Mesothelial cell of epicardium (in vitro differentiated cells): ENCODE measurements at places on chromosomes 4 and X.

DNA sequence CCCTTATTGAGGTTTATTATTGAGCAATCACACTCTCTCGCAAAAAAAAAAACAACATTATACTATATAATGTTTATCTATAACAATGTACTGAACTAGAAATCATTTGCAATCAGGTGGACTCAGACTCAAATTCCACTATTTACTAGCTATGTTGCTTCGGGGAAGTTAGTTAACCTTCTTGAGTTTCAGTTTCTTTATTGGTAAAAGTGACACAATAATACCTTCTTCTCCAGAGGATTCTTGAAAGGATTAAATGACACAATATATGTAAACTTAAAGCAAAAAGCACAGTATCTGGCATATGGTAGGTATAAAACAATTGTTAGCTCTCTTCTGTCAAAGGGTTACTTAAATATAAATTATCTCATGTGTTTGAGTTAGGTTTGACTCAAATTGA is 31.5 kb upstream of the HDAC8 start:
- H3K27me3 ChIP-seq = no peaks in the 10 kb centered on the region
- H3K4me3 ChIP-seq = no peak overlapping the region
- H3K4me1 ChIP-seq = no peaks in the 10 kb centered on the region
- peaks cover 6% of the 10 kb centered on the region for H3K36me3 ChIP-seq
- H3K27ac ChIP-seq = no peak overlapping the region
- DNase-seq = no peak

- no peak overlapping the region for H3K4me3 ChIP-seq
- no peak for DNase-seq
- H3K27ac ChIP-seq = no peak overlapping the region
- no peaks in the 10 kb centered on the region for H3K4me1 ChIP-seq
Observed at GRCh38 chr4:187451776-187452175, 543.8 kb upstream of the ZFP42 start.

GRCh38 chr4:8346838-8347605 is 77.5 kb downstream of the HTRA3 start:
- DNase-seq = no peak
- H3K27me3 ChIP-seq = peaks cover 2% of the 10 kb centered on the region
- H3K36me3 ChIP-seq = no peaks in the 10 kb centered on the region
- H3K27ac ChIP-seq = no peak overlapping the region
- no peak overlapping the region for H3K4me3 ChIP-seq

GRCh38 chrX:101430457-101431078 is 22.5 kb downstream of the HNRNPH2 start:
- no peak for DNase-seq

DNA sequence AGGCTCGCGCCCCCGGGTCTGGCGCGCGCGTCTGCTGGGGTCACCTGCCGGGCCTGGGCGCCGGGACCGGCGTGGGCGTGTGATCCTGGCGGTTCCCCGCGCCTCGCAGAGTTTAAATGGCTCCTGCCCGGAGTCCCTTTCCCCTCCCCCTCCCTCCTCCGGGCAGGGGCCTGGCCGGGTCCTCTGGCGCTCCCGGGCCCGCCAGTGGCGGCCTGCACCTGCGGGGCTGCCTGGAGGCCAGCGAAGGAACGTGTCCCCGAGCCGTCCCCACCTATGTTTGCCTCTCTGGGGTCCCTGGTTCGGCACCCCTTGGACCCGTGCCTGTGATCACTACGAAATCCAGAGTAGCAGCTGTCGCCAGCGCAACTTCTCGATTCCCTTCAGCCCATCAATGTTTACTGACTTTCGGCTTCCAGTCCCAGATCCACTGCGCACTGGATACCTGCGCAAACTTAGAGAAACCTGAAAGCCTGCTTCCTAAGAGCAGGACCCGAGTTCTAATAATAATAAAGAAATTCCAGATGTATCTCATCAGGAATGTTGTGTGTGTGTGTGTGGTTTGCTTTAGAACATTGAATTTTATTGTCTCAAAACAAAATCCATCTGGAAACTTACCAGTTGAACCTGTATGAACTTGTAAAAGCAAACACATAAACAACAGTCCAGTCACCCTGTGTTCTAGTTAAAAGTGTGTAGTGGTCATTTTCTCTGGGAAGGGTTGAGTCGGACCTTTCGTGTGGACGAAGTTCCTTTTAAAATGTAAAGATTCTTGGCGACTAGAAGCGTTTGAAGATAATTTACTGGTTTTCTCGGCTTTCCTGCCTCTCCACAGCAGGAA is 788 bp downstream of the SHROOM2 start:
- H3K4me3 ChIP-seq = peak overlapping the region; percentile 89
- H3K36me3 ChIP-seq = no peaks in the 10 kb centered on the region
- peak overlapping the region; percentile 92 for H3K27ac ChIP-seq
- peaks cover 18% of the 10 kb centered on the region for H3K4me1 ChIP-seq

GRCh38 chr4:82125787-82126297 is 247.9 kb downstream of the HNRNPD start:
- peaks cover 15% of the 10 kb centered on the region for H3K4me1 ChIP-seq
- H3K36me3 ChIP-seq = no peaks in the 10 kb centered on the region
- DNase-seq = no peak
- no peak overlapping the region for H3K4me3 ChIP-seq
- H3K27me3 ChIP-seq = peaks cover 2% of the 10 kb centered on the region
- H3K27ac ChIP-seq = no peak overlapping the region

DNA sequence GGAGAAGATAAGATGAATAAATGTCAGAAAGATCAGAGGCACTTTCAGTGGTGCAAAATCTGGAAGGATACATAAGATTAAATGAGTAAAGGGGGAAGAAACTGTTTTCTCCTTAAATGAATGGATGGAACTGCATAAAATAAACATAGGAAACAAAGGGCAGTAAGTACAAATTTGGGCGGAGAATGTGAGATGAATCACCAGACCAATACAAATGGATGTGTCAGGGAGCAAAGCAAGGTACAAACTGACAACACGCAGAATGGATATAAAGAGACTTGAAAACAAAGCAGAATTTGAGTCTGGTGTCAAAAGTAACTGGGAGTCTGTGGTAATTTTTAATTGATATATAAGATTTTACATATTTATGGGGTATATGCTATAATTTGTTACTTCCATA is 175.3 kb upstream of the PCDH18 start:
- no peak overlapping the region for H3K4me3 ChIP-seq
- no peaks in the 10 kb centered on the region for H3K27me3 ChIP-seq
- H3K36me3 ChIP-seq = no peaks in the 10 kb centered on the region
- no peak for DNase-seq

GRCh38 chr4:52366191-52366590 is 292.9 kb downstream of the USP46 start:
- no peak for DNase-seq
- H3K36me3 ChIP-seq = no peaks in the 10 kb centered on the region
- no peak overlapping the region for H3K27ac ChIP-seq

DNA sequence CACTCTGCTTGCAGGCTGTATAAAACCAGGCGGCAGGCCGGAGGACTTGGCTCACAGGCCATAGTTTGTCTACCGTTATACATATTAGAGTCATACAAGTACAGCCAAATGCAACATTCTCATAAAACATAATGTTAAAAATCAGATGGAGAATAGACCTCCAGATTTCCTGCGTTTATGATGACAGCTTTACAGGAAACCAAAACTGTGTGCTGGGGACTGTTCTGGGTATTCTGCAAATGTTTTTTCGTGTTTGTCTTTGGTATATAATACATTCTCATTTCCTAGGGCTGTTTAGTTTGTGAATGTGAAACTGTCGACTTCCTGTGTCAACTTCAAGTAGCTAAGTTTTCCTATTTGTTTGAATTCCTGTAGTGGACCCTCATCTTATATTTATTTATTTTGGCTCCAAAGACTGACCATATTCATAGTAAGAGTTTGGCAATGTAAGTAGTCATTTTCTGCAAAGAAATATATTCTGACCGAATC is 79.5 kb upstream of the FAM9C start:
- H3K4me3 ChIP-seq = no peak overlapping the region
- no peaks in the 10 kb centered on the region for H3K27me3 ChIP-seq
- no peaks in the 10 kb centered on the region for H3K36me3 ChIP-seq
- DNase-seq = no peak
- H3K27ac ChIP-seq = peak overlapping the region; percentile 89

DNA sequence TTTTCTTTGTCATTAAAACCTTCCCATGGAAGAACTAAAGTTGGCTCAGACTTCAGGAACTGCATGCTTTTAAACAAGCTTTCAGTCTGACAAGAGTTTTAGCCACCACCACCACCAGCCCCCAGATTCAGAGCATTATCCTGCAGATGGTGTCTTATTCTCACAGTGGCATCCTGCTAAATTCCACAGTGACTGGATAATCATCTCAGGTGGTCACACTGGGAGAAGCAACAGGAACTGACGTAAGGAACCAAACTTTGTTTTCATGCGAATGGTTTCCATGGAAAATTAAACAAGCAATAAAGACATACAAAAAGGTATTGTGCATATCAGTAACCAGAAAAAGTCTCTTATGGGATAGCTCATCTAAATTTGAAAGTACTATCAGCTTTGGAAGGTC is 370.7 kb downstream of the FBXW7 start:
- H3K27me3 ChIP-seq = peaks cover 2% of the 10 kb centered on the region
- no peaks in the 10 kb centered on the region for H3K36me3 ChIP-seq
- H3K27ac ChIP-seq = no peak overlapping the region
- no peak for DNase-seq

GRCh38 chr4:37381040-37381668 is 136.6 kb downstream of the NWD2 start:
- peaks cover 11% of the 10 kb centered on the region for H3K27me3 ChIP-seq
- no peak for DNase-seq
- H3K4me1 ChIP-seq = no peaks in the 10 kb centered on the region
- no peak overlapping the region for H3K27ac ChIP-seq

GRCh38 chr4:63063760-63064159 is 1345.5 kb downstream of the TECRL start:
- H3K36me3 ChIP-seq = no peaks in the 10 kb centered on the region
- no peaks in the 10 kb centered on the region for H3K27me3 ChIP-seq
- DNase-seq = no peak
- no peak overlapping the region for H3K4me3 ChIP-seq
- H3K27ac ChIP-seq = peak overlapping the region; percentile 69

GRCh38 chrX:43676971-43677572 is 21.0 kb downstream of the MAOA start:
- H3K4me1 ChIP-seq = peaks cover 12% of the 10 kb centered on the region
- no peak overlapping the region for H3K4me3 ChIP-seq
- H3K27ac ChIP-seq = no peak overlapping the region
- H3K27me3 ChIP-seq = no peaks in the 10 kb centered on the region
- H3K36me3 ChIP-seq = no peaks in the 10 kb centered on the region
- no peak for DNase-seq

DNA sequence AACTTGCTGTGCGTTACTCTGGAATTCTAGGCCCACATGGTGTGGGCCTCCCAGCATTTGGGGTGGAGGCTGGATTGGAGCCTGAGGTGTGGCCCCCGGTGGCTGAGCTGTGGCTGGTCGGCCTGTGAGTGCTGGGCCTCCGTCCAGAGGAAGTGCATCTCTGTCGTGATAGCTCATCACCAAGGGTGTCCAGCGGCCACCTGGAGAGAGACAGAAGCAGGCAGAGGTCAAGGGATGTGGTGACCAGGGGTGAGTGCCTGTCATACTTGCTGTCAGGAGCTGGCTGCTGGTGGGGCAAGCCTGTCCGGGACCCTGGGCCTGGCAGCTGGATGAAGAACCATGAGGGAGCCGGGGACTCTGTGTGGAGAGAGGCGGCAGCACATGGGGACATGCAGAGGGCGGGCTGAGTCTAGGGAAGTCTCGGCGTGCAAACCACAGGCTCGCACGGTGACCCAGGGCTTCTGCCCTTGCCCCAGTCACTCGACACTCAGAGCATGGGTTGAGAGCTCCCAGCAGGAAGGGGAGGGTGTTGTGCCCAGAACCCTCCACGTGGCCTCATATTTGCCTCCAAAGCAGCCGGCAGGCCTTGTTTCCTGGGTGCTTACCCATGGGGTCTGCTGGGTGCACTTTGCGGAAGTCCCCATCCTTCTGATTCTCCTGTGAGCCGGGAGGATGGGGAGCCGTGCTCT is 6.2 kb downstream of the SORCS2 start:
- peaks cover 50% of the 10 kb centered on the region for H3K4me1 ChIP-seq
- no peak overlapping the region for H3K4me3 ChIP-seq
- peaks cover 32% of the 10 kb centered on the region for H3K27me3 ChIP-seq
- no peak for DNase-seq
- no peaks in the 10 kb centered on the region for H3K36me3 ChIP-seq
- H3K27ac ChIP-seq = no peak overlapping the region

- peaks cover 17% of the 10 kb centered on the region for H3K36me3 ChIP-seq
- no peak for DNase-seq
- H3K4me1 ChIP-seq = no peaks in the 10 kb centered on the region
- H3K27me3 ChIP-seq = no peaks in the 10 kb centered on the region
- no peak overlapping the region for H3K27ac ChIP-seq
Observed at GRCh38 chr4:6295495-6295894, 25.8 kb downstream of the WFS1 start.

DNA sequence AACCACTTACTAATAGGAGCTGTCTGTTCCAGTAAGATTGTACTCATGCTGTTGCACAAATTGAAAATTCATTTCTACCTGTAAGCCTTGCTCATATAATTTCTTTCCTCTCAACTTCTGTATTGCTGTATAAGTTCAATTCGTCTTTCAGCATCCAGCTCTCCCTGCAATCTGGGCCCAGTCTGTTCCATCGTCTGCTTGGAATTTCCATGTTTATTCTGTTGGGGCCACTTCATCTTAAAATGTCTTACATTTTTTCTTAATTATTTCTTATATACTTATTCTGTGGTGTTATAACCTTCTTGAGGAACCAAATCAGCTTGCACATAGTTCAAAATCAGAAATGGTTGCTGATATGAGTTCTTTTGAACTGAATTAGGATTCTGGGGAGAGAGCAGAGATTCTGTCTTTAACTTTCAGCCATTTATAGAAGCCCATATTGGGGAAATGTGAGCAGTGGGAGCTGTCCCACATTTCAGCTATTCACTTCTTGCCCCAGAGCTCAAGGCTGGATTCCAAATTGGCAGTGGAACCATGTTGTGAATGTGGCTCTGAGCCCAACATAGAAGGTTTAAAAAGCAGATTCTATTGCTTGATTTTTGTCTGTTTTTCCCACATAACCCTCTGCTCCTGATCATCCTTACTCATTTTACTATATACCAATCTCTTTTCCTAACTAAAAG is 291.9 kb downstream of the BMPR1B start:
- H3K4me1 ChIP-seq = peaks cover 14% of the 10 kb centered on the region
- H3K36me3 ChIP-seq = no peaks in the 10 kb centered on the region
- no peak for DNase-seq
- no peak overlapping the region for H3K27ac ChIP-seq
- no peak overlapping the region for H3K4me3 ChIP-seq

- DNase-seq = no peak
- no peaks in the 10 kb centered on the region for H3K36me3 ChIP-seq
- H3K27ac ChIP-seq = no peak overlapping the region
- no peaks in the 10 kb centered on the region for H3K27me3 ChIP-seq
Observed at GRCh38 chrX:13131396-13132137, 87.1 kb upstream of the FAM9C start.

DNA sequence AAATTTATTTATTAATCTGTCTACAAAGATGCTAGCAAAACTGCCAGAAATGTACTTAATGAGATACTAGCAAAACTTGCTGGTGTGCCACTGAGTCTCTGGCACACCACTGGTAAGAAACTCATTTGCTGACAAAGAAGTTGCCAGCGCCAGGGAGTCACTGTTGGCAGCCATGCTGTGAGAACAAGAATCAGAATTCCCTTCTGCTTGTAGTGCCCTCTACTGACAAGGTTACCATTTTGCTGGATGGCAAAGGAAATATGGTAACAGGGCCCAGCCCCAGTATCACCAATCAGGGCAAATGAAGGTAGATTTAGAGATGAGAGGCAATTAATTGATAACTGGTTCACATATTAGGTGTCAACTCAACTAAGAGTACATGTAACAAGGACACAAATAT is 750.1 kb upstream of the ADGRL3 start:
- no peak overlapping the region for H3K27ac ChIP-seq
- no peaks in the 10 kb centered on the region for H3K36me3 ChIP-seq
- H3K4me1 ChIP-seq = no peaks in the 10 kb centered on the region
- no peaks in the 10 kb centered on the region for H3K27me3 ChIP-seq
- no peak for DNase-seq
